Stimulated activated CD8-positive, alpha-beta memory T cell treated with anti-CD3 and anti-CD28 coated beads, Interleukin-2, amount 100 ng/mL, for 1 hour (primary cell): ENCODE measurements at places on chromosomes 11 and 22.

DNA sequence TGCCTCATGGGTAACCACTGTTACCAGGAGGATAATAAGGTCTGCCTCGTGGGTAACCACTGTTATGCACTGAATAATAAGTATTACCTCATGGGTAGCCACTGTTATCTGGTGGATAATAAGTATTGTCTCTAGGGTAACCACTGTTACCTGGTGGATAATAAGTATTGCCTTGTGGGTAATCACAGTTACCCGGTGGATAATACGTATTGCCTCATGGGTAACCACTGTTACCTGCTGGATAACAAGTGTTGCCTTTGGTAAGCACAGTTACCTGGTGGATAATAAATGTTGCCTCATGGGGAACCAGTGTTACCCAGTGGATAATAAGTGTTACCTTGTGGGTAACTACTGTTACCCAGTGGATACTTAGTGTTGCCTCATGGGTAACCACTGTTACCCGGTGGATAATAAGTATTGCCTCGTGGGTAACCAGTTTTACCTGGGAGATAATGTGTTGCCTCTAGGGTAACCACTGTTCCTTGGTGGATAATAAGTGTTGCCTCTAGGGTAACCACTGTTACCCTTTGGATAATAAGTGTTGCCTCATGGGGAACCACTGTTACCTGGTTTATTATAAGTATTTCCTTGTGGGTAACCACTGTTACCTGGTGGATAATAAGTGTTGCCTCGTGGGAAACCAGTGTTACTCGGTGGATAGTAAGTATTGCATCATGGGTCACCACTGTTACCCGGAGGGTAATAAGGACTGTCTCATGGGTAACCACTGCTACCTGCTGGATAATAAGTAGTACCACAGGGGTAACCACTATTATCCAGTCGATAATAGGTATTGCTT lies 10.6 kb upstream of the NXPE4 start:
- no peak for DNase-seq

DNA sequence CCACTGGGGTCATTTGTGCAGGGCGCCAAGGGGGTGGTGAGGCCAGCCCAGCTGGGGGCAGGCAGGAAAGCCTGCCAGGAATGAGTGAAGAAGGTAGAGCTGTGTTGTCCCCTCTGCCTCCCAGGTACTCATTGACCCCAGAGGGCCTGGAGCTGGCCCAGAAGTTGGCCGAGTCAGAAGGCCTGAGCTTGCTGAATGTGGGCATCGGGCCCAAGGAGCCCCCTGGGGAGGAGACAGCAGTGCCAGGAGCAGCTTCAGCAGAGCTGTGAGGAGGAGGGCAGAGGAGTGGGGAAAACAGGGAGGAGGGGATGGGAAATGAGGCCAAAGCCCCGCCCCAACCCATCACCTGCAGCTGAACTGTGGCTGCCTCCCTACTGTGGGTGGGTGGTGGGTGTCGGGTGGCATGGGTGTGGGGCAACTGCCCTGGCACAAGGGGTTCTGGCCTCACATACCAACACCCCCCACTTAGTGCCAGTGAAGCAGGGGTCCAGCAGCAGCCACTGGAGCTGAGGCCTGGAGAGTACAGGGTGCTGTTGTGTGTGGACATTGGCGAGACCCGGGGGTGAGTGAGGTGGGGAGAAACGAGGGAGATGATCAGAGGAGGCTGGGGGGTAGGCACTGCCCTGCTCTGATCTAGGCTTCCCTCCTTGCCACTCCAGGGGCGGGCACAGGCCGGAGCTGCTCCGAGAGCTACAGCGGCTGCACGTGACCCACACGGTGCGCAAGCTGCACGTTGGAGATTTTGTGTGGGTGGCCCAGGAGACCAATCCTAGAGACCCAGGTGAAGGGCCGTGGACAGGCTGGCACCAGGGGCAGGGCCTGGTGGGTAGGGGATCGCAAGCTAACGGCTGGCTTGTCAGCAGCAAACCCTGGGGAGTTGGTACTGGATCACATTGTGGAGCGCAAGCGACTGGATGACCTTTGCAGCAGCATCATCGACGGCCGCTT lies 3.0 kb downstream of the MUS81 start:
- DNase-seq = no peak

GRCh38 chr22:20259327-20259688 lies 8.8 kb downstream of the RTN4R start:
- DNase-seq = no peak

DNA sequence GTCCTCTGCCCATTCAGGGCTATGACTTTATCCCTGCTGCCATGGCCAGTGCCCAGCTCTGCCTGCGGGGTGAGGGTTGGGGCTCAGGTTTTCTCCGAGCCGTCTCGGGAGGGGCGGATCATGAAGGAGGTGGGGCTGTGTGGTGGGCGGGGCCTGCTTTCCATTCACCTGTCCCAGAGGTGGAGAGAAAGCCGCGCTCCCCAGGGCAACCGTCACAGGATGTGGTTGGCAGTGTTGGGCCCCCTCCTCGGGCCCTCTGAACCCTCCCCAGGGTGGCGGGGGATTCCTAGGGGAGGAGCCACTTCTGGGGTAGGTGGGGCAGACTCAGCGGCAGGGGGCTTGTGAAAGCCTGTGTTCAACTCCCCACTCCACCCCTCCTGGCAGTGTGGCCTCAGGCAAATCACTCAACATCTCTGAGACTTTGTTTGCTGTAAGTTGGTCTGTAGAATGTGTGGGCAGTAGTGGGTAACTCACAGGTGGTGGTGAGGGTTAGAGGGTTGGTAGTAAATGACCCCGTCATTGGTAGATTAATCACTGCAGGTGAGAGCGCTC lies 50.3 kb downstream of the CD6 start:
- DNase-seq = peak; percentile 79

GRCh38 chr22:48535868-48536540 lies 1291.7 kb downstream of the BRD1 start:
- DNase-seq = no peak

GRCh38 chr11:13315517-13316432 lies 38.2 kb downstream of the BMAL1 start:
- DNase-seq = no peak

GRCh38 chr11:130070109-130070845 lies 583 bp downstream of the APLP2 start:
- no peak for DNase-seq

DNA sequence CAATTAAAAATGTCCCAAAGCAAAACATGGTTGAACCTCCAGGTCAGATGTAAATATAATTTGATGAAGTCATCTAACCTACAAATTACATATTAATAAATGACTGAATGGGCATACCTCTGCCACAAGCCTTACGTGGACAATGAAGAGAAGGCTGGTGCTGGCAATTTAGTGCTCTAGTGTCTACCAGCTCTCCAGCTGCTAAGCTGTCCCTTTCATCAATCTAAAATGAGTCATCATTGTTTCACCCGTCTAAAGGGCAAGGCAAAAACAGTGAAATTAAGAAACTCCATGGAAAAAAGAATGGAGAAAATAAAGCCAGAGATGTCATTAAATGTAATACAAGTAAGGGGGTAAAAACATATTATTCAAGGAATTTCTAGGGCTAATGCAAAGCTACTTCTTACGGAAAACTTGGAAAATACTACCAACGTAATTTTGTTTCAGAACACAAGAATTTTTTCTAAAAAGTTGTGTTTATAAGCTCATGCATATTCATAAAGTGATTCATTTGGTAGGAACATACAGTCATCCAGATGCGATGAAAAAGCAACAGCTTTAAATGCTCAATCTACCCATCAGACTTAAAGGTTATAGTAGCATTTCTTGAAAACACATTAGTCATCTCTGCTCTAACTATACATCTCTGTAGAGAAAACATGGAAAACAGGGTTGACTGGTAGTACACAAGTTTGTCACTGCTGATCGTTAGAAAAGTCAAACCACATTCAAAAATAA lies 71.5 kb downstream of the SIK3 start:
- no peak for DNase-seq

- no peak for DNase-seq
These were observed 12.3 kb upstream of the TXN2 start for GRCh38 chr22:36493690-36494110.

- no peak for DNase-seq
These were observed 7.2 kb downstream of the ZC3H7B start for GRCh38 chr22:41308544-41308947.

- no peak for DNase-seq
These were observed 1324.5 kb downstream of the LRRC4C start for GRCh38 chr11:40134820-40135570.

DNA sequence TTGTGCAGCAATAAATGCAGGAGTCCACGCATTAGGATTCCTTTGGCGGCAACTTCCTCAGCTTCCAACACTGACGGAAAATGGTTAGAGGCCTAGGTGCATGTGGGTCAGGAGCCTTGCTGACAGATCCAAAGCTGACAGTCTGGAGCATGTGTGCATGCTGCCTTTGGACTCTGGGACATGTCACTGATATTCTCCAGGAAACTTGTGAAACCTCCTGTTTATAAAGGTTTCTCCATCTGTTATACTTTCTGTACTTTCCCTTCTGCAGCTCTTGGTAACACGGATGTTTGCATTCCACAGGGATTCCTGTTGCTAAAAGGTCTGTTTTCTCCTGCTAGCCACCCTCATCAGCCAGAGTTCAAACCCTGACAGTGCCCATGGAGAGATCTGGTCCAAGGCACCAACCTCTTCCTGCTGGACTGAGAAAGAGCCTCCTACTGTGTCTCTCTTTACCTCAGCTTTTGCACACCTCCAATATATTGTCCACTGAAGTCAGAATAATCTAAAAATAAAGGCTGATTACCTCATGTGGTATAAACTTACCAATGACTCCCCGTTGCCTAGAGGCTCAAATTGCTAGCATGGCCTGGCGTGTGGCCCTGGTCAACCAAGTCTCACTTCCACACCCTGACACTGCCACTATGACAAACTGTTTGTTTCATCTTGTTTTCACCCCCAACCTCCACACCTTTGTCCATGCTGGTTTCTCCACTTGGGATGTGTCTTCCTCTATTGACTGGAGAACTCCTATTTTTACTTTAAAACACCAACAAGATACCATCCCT lies 31.1 kb upstream of the LYVE1 start:
- DNase-seq = no peak

DNA sequence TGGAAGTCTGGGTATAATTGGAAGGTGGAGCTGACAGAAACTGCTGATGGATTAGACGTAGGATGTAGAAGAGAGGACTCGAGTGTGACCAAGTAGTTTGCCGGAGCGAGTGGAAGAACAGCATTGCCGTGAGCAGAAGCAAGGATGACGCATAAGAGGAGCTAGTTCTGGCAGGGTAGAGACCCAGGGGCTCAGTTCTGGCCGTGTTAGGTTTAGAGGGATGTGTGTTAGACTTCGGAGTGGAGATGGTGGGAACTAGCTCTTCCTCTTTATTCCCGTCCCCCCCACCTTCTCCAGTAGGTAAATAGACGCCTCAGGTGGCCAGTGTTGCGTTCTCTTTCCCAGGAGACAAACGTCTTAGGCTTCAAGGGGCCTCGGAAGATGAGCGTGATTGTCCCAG lies 19.1 kb downstream of the TUB start:
- no peak for DNase-seq

DNA sequence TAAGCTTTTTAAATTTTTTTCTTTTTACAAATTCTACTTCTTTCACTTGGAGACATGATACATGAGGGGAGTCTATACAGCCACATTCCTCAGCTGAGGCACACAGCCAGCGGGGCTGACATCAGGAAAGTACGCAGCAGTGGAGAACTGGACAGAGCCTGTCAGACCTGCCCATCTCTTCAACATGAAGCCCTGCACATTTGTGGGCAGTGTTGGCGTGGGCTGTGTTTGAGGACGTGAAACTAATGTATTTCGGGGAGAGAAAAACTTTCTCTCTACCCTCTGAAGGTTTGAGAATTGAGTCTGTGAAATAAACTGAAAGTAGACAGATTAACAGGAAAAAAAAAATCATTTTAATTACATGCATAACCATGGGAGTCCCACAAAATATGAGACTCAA lies 84.8 kb upstream of the HTATIP2 start:
- no peak for DNase-seq

DNA sequence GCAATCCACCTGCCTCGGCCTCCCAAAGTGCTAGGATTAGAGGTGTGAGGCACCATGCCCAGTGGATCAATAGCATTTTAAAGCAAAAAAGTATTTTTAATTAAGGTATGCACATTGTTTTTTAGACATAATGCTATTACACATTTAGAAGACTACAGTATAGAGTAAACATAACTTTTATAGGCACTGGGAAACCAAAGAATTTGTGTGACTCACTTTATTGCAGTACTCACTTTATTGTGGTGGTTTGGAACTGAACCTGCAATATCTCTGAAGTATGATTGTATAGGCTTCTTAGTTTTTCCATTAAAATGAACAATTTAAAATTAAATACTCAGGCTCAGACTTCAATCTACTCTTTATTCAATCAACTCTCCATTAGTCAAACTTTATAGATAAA lies 17.5 kb upstream of the CD3E start:
- no peak for DNase-seq

- DNase-seq = no peak
These were observed 2.1 kb upstream of the CCDC81 start for GRCh38 chr11:86372586-86372985.

- no peak for DNase-seq
These were observed 4.5 kb downstream of the RAC2 start for GRCh38 chr22:37239336-37240239.

DNA sequence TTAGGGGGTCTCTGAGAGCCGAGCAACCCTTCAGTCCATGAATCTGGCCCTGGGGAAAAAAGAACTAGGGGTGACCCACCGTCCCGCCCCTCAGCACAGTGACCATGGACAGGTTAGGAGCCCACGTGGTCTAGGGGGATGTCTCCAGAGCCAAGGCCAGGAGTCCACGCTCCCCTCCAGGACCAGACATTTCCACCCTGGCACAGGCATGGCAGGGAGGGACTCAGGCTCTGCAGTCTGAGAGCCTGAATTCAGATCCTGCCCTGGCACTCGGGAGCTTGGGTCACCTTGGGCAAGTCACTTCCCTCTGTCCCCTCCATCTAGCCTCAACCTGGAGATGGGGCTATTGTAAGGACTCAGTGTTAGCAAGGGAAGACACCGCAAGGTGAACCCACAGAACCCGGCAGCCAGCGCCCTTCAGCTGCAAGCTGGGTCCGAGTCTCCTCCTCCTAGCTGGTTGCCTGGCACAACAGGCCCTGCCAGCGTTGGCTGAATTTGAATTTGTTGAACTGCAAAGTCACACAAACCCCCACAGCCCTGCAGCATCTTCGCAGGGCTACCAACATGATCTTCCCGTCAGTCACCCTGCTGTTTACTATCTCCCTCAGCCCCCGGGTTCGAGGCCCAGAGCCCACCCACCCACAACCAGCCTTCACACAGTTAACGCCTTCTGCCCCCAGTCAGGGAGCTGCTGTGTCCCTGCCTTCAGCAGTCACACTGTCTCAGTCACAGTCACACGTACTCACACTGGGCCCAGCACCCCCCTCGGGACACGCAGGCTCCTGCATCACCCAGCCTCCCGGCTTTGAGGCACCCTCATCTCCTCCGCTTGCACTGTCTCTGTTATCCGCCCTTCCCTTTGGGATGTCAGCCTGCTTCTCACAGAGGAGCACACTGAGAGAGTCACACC lies 603 bp upstream of the PDGFB start:
- DNase-seq = no peak

GRCh38 chr11:70729949-70730348 lies 331.6 kb downstream of the CTTN start:
- no peak for DNase-seq

DNA sequence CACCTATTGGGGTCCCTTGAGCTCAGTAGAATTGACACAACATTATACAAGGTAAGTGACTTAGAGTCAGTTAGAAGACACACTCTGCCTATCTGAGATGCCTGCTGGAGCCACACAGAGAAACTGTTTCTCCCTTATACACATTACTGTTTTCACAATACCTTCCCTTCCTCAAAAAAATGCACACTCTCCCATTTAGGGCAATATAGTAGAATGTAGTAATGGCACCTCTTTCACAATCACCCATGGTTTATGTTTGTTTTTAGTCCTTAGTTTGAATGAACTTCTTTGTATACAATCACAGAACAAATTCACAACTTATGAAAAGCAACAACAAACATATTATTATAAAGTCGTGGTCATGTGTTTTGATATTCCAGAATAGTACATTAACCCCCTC lies 14.3 kb downstream of the OR52H1 start:
- no peak for DNase-seq
